ENCODE measurements at places on chromosomes 5 and 9.

GRCh38 chr5:179923436-179923835 lies 15.7 kb upstream of the TBC1D9B start:
- DNase-seq: no peak

DNA sequence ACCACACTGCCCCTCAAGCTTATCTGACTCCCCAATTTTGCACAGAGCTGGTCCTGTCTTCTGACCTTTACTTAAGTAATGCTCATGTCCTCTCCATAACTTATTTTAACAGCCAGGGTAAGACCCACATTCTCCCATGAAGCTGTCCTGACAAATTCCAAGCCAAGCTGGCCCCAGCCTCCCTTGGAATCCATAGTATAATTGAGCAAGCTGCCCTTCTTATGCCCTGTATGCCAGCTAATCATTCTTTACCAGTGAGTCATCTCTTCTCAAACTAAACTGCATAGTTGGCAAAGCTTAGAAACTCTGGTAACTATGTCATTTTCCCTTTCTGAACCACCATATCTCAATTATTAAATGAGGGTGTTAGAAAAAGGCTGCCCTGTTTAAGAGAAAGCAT lies 92.4 kb downstream of the NFIB start:
- no peak for DNase-seq

DNA sequence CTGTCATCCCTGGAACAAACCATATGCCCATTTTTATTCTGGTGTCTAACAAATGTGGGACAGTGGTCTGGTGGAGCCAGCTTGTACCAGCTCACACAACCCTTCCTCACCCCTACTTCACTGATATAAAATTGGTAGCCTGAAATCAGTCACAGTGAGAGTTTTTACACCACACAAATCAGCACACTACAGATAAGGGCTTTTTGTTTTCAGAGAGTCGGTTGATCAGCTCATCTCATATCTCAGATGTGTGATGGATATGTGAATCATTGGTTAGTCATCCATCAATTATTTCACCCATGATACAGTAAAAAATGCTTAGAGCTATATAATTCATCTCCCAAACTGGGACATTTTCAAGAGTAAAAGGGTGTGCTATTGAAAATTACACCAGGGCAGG lies 529.2 kb downstream of the EBF1 start:
- DNase-seq: no peak

- DNase-seq: no peak
These were observed 1.6 kb upstream of the OBP2B start for GRCh38 chr9:133210609-133211008.

DNA sequence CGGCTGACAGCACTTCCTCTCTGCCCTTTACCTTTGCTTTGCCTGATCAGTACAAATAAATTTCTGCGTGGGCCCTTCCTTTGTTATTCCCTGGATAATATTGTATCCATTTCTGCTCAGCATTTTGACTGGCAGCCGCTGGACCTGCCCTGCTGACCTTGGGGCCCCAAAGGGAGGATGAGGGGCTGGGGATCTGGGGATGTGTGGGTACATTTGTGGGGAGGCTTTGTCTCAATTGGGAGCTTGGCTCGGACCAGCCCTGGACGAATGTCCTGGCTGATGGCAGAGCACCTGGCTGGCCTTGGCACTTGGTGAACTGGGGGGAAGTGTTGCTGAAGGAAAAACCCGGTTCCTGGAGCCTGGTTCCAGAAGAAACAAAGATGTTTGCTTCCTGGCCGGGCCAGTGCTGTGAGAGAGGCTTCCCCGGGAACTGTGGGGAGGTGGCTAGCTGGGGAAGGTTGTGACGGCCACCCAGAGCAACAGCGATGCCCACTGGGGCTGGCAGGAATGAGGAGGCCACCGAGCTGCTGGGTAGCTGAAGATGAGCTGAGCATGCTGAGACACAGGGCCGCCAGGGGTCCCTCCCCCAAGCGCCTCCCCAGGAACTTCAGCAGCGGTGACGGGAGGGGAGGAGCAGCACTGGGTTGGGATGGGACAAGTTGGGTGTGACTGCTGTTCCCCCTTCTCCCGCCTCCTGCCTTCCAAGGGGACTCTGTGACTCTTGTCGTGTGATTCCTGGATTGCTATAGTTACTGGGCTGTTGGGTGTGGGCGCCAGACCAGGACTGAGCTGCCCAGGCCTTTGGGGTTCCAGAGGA lies 8.4 kb downstream of the LMX1B start:
- no peak for DNase-seq

DNA sequence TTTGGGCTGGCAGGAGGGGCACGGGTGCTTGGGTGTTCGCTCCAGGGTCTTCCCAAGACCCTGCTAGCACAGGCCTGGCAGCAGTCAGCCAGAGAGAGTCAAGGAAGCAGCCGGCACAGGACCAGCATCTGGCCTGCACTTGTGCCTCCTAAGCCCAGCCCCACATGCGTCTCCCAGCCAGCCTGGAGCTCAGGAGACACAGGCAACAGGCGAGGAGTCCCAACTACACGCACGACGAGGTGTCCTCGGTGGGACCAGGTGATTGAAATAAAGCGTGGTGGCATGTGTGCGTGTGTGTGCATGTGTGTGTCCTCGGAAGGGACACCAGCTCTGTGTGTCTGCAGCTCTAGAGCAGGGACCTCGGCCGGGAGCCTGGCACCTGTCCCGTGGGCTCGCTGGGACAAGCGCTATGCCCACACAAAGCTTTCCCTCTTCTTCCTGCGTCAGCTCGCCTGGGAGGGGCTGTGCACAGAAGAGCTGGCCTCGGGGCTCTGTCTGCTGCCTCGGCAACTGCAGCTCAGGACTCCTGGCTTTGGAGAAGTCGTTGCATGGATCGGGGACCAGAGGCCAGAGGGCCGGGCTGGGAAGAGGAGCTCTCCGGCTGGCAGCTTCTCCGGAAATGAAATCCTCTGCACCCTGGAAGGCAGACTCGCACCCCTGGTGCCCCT lies 14.7 kb upstream of the SLC9A3 start:
- no peak for DNase-seq

DNA sequence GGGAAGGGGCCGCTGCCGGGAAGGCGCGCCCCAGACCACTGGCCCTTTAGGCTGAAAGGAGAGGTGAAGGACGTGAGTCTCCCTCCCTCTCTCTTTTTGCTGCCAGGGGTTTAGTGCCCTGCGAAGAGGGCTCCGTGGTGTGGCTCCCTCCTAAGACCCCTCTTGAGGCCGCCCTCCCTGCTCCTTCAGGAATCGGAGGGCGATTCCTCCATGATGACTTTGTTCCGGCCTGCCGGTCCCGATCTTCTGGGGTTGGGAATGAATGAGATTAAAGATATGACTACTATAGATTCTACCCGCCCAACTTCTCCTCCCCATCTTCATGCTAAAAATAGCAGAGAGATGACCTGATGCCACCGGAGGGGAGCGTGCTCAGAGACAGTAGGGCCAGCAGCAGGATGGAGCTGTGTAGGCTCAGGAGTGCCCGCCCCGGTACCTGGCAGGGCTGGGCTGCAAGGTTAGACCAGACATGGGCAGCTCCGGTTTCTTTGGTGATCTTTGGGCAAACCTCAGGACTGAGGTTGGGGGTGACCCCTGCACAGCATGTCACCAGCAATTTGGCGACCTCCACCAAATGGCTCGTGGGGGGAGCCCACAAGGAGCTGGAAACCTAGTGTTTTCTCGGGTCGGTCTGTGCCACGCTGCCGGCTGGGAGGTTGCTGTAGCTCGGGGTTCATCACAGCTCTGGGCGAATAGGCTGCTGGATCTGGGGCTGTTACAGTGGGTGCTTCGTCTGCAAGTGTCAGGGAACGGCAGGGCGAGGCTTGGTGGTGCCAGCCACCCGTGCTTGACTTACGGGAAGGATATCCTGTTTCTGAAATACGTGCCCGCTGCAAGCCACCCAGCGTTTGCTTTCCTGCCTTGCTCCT lies 1.7 kb downstream of the OLFM1 start:
- DNase-seq: no peak

DNA sequence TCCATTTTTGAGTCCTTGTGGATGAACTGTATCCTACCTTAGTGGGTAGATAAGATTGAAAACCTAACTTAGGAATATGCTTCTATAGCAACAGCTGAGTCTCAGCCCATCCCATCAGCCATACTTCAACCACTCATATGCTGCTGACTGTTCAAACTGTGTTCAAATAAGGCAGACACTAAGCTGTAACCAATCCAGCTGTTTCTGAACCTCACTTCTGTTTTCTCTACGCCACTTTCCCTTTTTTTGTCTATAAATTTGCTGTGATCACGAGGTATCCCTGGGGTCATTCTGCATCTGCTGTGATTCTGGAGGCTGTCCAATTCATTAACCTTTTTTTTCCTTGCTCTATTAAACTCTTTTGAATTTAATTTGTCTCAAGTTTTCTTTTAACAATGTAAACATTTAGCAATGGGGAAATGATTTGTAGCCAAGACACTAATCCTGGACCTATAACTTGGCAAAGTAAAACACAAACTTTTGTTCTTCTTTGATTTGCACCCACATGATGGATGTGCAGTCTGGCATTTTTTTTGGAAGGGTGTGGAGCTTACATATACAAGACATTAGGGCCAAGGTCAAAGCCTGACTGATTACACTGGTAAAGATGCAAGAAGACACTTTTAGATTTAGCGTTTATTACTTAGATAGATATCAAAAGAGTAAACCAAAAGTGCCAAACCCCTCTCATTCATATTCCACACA lies 14.9 kb upstream of the SCGB3A2 start:
- no peak for DNase-seq

DNA sequence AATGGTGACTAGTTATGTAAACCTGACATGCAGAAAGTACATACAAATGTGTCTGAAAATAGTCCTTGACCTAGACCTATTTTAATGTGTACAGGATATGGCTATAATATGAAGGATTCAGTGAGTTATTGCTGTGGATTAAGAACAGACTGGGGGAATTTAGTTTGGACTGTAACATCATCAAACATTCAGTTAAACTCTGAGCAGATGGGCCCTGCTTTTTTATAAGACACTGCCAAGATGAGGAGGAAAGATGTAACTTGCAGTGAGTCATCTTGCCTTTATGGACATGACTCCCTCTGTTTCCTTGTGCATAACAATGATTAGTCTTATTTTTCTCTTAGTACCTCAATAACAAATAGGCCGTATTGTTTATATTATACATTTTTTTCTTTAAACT lies 12.2 kb downstream of the PPP3R2 start:
- no peak for DNase-seq

DNA sequence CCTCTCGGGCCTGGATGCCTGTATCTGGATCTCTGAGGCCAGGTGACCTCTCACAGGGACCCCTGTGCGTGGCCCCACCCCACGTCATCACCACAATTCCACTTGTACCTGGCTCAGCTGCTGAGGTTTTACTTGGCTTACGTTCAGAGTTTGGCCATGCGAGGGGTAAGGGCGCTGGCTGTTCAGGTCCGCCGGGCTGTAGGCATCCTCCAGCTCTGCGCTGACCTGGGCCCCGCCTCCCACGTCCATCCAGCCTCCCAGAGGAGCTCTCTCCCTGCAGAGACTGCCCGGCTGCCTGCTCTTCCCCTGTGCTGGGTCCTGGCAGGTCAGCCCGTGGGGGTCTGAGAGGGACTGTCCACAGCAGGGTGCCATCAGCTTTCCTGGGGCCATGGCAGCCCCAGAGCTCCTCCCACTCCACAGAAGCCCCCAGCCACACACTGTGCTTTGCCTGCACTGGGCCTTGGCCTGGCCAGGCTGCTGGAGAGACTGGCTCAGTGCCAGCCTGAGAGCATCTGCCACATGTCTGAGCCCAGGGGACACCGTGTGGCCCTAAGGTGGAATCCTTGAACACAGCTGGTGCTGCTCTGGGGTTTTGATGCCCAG lies 43.6 kb downstream of the SLC6A3 start:
- no peak for DNase-seq

DNA sequence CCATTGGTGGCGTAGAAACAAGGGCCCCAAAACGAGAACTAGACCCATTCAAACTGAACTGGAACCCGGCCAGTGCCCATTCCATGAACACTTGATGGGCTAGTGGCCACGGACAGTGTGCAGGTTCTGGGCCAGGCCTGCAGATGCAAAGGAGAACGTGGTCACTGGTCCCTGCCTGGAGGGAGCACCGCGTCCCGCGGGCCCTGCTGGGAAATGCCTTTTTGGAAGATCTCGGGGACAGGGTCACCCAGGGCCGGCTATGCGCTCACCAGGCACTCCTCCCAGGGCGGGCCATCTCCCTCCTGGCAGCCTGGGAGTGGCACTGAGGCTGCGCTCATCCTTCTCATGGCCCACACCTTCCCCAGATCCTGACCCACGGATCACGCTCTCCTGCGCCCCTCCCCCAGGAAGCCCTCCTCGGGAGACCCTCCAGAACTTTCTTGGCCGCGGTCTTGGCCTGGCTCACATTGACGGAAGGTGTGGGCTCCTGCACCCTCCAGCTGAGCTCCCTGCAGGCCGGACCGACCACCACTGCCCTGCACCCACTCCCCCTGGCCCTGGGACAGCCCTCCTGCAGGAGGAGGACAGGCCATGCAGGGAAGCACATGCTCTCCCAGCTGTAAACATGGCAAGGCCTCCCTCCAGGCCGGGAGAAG lies 2.8 kb upstream of the DIPK1B start:
- no peak for DNase-seq

DNA sequence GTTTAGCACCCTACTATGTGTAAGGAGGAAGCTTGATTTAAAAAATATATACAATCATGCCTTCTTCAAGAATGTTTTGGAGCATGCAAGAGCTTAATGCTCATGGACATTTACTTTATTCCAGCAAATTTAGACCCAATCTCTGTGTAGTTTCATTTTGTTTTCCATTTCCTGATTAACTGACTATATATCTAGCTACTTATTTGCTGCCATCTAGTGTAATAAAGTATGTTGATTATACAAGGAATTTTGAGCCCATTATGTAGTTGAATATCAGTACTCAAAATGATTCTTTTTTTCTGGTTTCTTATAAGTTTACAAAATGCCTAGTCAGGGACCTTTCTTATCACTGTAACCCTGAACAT lies 100.0 kb upstream of the CCDC152 start:
- DNase-seq: no peak

DNA sequence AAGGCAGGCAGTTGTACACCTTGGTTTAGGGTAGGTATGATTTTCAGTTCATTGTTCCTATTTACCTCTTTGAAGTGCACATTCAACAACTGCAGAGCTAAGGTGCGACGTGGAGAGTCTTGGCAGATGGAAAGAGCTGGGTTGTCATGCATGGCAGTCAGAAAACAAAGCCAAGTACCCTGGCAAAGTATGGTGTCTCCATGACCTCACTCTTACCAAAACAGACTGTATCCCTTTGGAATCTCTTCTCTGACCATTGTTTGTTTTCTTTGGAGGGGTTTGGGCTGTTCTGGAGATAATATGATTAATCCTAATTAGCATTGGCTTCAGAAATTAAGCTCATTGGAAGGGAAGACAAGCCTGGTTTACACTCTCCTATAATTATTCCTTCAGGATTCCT lies 665.7 kb downstream of the DNAH5 start:
- no peak for DNase-seq

- no peak for DNase-seq
These were observed 22.3 kb downstream of the KIAA1191 start for GRCh38 chr5:176339304-176339703.

GRCh38 chr9:136019681-136020060 lies 58.5 kb upstream of the UBAC1 start:
- no peak for DNase-seq

GRCh38 chr9:517993-518392 lies 303.3 kb downstream of the DOCK8 start:
- DNase-seq: no peak

- DNase-seq: no peak
These were observed 58.4 kb downstream of the DAPK1 start for GRCh38 chr9:87556039-87556438.
